Bladder microvascular endothelial cell (primary cell): ENCODE measurements at places on chromosomes 12 and 14. TPM values are rescaled to one million over a fixed set of nuclear protein-coding genes. Genes with fewer than 3 reads are reported as not detected.

Gene HSPB8
- total RNA-seq: 1.1 and 1.9 TPM in 2 replicates

Gene SIRT4
- 1.1 and 1.8 TPM in 2 replicates for total RNA-seq

Gene ETFBKMT
- total RNA-seq: 2.3 and 2.8 TPM in 2 replicates

Gene LEMD3
- 18.0 and 29.1 TPM in 2 replicates for total RNA-seq

Gene KLRF1
- total RNA-seq: 0.16 TPM in 1 of 2 replicates, not detected in the other

Gene MYRFL
- not detected in 2 replicates for total RNA-seq
